ENCODE measurements at places on chromosomes 4 and X.

- no peak for DNase-seq
Measured at GRCh38 chr4:26884486-26884988, 23.9 kb downstream of the STIM2 start.

- no peak for DNase-seq
Measured at GRCh38 chrX:56804867-56805266, 75.8 kb downstream of the NBDY start.

DNA sequence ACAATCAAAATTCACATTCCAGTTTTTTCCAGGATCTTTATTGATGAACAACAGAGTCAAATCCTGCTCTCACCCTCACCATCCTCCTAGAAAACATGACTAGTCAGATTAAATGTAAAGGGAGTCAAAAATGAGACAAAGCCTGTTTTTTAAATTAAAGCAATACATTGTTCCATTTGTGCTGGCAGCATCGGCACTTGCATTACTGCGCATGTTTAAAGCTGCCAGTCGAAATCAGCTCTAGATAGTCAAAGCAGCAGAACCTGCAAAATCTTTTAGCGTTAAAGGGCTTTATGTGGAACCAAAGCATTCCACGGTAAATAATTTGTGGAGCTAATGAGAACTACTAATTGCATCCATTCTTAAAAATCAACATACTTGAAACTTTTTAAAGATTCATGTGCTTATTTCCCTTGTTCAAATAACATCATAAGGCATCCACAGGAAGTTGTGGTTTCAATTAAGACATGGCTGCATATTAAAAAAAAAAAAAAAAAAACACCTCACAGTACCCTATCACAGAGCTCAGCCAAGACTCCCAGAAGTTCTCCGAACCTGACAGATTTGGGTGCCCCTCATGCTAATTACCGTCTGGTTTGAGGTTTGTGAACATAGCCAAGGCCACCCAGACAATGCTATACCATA is 82.2 kb downstream of the SH3KBP1 start:
- no peak for DNase-seq

DNA sequence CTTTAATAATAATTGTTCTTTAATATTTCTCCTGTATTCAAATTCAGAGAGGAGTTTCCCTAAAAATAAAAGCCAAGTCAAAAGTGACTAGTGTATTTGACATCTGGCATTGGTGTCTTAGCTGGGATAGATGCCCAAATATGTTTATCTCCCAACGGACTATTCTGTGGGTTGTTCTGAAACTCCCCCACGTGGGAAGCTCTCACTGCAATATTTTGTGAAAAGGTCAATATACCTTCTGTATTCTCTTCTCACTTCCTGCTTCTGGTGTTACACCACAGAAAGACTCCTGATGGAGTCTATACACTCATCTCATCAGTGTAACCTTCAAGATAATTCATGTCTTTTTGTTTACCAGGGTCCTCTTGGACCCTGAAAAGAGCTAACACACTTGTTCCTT is 2052.8 kb upstream of the TENM3 start:
- no peak for DNase-seq

GRCh38 chr4:53040459-53040815 is 178.3 kb downstream of the RASL11B start:
- DNase-seq: no peak

DNA sequence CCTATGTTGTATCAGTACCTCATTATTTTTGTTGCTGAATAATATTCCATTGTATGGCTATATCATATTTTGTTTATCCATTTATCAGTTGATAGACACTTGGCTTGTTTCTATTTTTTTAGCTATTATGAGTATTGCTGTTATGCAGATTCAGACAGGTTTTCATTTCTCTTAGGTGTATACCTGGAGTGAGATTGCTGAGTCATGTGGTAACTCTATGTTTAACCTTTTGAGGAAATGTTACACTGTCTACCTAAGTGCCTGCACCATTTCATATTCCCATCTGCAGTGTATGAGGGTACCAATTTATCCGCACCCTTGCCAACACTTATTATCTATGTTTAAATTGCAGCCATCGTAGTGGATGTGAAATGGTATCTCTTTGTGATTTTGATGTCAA is 43.0 kb upstream of the SH3RF1 start:
- DNase-seq: no peak

DNA sequence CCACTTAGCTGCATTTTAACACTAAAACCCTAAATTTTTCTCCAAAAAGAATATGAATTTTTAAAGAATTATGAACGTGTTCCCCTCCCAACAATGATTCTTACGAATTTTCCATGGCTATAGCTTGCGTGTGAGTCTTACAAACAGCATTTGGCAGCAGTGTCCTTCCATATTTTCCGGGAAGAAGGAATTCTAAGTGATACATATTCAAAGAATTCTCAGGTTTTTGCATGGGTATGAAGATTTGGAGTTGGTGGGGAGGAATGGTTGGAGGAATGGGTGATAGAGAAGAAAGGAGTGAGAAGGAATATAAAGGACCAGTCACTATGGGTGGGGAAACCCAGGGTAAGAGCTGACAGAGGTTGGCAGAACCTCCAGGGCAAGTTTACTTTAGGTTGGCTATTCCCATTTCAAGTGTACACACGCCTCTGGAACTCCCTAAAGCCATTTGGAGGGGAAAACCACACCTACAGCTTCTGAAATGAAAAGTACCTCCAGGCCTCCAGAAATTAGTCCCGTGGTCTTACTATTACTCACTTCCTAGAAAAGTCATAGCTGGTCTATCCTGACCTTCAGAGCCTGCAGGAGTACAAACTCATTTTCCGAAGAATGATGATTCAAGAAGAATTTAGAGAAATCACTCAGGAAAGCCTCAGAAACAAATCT is 420.8 kb upstream of the DIPK2B start:
- DNase-seq: no peak

- DNase-seq: no peak
Measured at GRCh38 chrX:7242613-7243012, 94.7 kb upstream of the PUDP start.

DNA sequence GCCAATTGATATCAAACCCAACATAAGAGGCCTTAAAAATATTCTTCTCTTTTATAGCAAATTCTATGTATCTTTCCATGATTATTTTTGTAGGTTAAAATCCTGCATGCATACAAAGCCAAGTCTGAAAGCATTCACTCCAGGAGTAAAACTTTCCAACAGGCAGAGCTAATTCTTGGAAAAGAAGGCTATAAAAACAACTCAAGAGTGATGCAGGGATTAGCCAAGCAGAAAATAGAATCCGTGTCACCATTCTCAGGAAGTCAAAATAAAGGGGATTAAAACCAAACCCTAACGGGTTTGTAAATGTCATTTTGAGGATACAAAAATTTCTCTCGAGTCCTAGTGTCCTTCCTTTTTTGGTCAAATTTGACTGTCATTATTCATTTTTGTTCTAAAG is 412.4 kb downstream of the DMD start:
- DNase-seq: no peak

- DNase-seq: no peak
Measured at GRCh38 chr4:39032218-39033085, at the start of gene TMEM156. Gene TMEM156 (minus strand): TSS chr4:39032409. CDS start chr4:39032313, 96 bp downstream.

- no peak for DNase-seq
Measured at GRCh38 chrX:155115174-155115819, 44.0 kb downstream of the BRCC3 start.

DNA sequence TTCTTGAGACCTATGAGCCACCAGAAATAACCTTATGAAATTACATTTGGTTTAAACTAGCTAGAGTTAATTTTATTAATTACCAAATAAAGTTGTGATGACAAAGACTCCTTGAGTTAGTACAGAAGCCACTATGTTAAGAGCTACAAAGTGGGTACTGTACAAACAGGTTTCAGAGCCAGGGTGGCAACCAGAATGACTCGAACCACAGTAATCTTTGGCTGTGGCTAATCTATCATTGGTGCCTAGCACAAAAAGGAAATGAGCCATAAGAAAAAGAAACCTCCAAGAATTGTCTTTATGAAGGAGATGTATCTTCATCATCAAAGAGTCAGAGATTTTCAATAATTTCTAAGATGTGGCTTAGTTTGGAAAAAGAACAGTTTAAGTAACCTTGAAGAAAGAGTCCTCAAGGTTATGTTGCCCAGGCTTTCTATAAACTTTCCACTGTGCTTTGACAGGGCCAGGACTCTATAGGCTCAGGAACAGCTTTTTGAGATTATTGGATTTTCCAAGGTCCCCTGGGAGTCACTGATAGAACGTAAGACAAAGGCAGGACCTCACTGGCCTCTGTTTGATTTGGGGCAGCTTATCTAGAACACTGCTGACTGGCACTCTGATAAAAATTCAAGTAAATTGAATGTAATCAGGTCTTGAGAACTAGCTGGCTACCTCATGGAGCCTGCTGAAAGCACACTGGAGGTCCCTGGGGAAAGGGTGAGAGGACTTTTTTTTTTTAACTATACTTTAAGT is 777.7 kb downstream of the STIM2 start:
- no peak for DNase-seq

GRCh38 chr4:154623995-154624394 is 11.5 kb upstream of the FGG start:
- no peak for DNase-seq

DNA sequence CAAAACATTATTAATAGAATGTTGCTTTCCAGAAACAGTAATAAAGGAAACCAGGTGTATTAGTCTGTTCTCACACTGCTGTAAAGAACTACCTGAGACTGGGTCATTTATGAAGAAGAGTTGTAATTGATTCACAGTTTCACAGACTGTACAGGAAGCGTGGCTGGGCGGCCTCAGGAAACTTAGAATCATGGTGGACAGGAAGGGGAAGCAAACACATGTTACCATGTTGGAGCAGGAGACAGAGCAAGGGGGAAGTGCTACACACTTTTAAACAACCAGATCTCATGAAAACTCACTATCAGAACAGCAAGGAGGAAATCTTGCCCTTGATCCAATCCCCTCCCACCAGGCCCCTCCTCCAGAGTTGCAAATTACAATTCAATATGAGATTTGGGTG is 815.8 kb downstream of the TRIML1 start:
- DNase-seq: no peak

- no peak for DNase-seq
Measured at GRCh38 chrX:48998391-48998790, 3.7 kb downstream of the GRIPAP1 start.

DNA sequence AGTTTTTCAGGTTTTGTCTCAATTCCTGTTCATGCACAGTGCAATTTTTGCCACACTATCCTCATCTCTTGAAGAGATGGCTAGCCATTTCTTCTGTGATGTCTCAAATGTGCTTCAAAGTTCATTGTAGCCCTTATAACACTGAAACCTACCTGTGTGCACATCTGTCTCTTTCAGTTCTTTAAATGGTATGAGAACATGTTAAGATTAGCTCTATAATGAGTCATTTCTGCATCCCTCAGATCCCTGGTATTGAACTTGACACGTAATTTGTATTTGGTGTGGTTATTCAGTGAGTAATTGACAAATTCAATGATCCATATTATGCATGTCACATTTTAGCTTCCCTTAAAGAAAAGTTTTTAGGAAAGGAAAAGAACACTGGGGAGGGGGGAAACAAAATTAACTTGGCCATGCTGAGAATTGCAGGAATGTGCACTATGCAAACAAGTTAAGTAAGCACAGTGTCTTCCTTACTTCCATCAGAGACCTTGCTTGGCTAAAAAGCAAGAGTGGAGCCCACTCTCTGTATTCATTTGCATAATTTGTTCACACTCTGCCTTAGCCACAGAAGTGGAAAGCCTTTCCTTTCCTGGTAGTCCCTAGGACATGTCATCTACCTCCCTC is 659.8 kb upstream of the MAGEB2 start:
- DNase-seq: no peak

DNA sequence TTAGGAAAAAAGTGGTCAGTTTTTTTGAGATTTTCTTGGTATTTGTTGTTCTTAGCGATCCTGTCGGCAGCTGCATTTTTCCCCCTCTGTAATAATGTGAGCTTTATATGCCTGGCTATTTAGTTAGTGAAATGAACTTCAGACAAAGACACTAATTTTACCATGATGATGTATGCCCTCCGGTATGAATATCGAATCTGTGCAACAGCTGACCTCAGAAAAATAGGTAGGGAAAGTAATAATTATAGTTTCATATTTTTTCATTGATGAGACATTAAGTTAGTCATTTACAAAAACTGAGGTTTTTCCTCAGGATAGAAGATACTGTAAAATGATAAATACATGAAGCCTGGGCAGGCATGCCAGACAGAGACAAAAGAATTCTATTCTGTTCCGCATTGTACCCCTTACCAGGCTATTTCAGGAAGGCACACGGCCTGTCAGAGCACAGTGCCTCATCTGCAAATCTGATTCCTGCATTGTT is 155.8 kb downstream of the SHROOM3 start:
- DNase-seq: no peak

GRCh38 chr4:188414441-188414840 is 275.2 kb downstream of the TRIML1 start:
- DNase-seq: no peak

DNA sequence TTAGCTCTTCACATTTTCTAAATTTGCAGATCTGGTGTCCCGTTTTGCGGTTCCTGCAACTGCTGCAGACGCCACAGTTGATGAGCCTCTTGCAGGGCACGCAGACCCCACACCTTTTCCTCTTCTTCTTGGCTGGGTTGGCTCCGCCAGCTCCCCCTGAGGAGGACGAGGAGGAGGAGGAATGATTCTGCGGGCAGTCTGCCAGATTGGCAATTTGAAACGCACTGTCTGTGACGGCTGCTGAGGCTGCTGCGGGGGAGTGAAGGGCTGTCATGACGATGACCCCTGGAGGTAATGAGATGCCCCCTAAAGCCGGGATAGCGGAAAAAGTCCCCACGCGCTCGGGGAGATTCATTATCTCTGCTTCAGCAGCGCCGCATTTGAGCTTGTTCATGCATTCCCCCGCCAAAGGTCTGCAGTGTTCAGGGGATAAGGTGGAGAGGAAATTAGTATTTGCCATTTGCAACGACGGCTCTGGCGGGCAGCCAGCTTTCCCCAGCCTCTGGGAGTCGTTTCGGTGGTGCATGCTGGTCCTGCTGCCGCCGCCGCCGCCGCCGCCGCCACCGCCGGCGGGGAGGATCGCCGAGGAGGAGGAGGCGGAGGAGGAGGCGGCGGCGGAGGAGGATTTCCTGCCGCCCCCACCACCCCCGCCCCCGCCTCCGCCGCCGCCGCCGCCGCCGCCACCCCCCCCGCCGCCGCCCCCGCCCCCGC is 3.8 kb downstream of the CXXC4 start:
- DNase-seq: peak; percentile 12

- DNase-seq: no peak
Measured at GRCh38 chr4:177974461-177974860, 532.2 kb upstream of the AGA start.

- no peak for DNase-seq
Measured at GRCh38 chr4:108113229-108113628, 55.5 kb downstream of the LEF1 start.

DNA sequence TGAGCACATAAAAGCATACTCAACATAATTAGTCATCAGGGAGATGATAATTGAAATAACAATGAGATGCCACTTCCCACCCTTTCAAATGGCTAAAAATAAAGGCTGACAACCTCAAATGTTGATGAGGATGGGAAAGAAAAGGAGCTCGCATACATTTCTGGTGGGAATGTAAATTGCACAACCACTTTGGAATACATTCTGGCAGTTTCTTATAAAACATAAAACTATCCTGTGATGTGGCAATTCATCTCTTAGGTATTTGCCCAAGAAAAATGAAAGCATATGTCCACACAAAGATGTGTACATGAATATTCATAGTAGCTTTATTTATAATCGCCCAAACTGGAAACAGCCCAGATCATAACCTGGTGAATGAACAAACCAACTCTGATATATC is 687 bp upstream of the ZNF275 start:
- no peak for DNase-seq

- no peak for DNase-seq
Measured at GRCh38 chrX:118637997-118638396, 89.4 kb upstream of the IL13RA1 start.
